ENCODE measurements at places on chromosomes 6 and 20.

DNA sequence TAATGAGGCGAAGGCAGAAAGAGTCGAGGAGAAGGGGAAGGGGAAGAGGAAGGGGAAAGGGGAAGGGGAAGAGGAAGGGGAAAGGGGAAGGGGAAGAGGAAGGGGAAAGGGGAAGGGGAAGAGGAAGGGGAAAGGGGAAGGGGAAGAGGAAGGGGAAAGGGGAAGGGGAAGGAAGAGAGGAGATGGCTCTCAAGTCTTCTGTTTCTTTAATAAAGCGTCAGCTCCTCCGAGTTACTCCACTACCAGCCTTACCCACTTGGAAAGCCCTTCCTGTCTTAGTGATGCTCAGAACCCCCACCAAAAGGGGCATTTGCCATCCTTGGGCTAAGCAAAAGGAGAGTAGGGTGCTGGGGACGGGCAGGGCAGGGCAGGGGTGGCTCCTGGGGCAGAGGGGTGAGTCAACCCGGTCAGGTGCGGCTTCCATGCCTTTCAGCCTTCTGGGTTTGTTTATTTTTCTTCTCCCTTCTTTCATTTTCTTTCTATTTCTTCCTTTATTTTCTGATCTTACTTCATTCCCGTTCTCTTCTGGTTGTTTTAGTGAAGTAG is 476 bp upstream of the CLIC5 start:
- no peak for DNase-seq

DNA sequence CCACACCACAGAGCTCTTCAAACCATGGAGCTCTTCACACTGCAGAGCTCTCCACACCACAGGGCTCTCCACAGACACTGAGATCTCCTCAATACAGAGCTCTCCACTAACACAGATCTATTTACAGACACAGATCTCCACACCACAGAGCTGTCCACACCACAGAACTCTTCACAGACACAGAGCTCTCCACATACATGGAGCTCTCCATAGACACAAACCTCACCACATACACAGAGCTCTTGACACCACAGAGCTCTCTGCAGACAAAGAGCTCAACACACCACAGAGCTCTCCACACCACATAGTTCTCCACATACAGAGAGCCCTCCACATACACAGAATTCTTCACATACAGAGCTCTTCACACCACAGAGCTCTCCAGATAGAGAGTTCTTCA is 53.0 kb downstream of the ERMARD start:
- DNase-seq: no peak

- no peak for DNase-seq
Observed at GRCh38 chr6:88520017-88520338, 353.8 kb upstream of the CNR1 start.

DNA sequence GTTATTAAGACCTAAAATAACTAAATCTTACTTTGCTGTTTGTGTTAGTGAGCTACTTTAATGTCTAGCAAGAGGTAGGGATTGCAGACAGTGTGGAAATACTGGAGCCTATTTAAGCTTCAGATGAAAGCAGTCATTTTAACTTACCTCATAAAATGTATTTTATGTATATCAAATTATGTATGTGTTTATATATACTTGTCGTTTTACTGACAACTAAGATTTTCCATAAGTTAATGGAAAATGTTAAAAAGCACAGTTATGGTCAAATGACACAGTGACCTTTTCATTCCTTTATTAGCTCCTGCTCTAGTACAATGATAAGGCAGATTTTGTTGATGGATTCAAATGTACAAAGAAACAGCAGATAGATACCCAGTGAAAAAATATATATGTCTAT is 34.6 kb downstream of the QKI start:
- DNase-seq: no peak

- no peak for DNase-seq
Observed at GRCh38 chr6:7196685-7197283, 89.0 kb downstream of the RREB1 start.

GRCh38 chr20:19973961-19974629 is 43.1 kb upstream of the NAA20 start:
- no peak for DNase-seq

GRCh38 chr6:118377711-118378414 is 170.2 kb upstream of the PLN start:
- no peak for DNase-seq

- no peak for DNase-seq
Observed at GRCh38 chr6:4703382-4703781, 72.8 kb upstream of the CDYL start.

GRCh38 chr6:126266664-126267063 is 73.3 kb upstream of the CENPW start:
- DNase-seq: no peak

- no peak for DNase-seq
Observed at GRCh38 chr6:39193201-39193791, 36.0 kb downstream of the KCNK5 start.

GRCh38 chr6:97292671-97293070 is 9.7 kb upstream of the MMS22L start:
- DNase-seq: no peak

DNA sequence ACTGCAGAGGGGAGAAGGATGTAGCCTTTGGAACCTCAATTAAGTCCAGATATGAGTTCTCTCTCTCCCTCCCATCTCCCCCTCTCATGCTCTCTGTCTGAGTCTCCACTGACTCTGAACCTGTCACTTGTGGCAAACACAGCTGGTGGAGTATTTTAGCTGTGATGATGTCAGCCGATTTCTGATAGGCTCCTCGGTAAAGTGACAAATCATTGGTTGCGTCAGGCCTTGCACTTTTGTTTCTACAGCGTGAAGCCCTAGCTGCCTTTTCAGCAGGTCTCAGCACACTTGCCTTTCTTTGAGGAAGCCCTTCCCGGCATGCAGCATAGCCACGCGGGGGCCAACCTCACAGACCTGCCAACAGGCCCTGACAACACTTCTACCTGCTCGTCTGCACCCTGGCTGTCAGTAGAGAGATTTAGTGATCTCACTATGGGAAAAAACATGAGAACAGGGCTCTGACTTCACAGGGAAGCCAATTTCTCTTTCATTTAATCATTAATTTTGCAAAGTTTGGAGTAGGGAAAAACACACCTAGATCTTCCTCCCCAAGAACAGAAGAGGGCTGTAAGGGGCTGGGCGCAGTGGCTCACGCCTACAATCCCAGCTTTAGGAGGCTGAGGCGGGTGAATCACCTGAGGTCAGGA is 84.4 kb downstream of the GMPR start:
- DNase-seq: peak; percentile 86

- DNase-seq: no peak
Observed at GRCh38 chr6:967701-968100, 274.8 kb upstream of the EXOC2 start.

All from naive thymus-derived CD8-positive, alpha-beta T cell (primary cell).